Stimulated activated naive CD8-positive, alpha-beta T cell treated with anti-CD3 and anti-CD28 coated beads, Interleukin-15, Interleukin-2, amounts not matched to agents 100 U/mL and 50 U/mL, for 24 hours (primary cell): ENCODE measurements at places on chromosomes 13 and 19.

- no peak for DNase-seq
These were observed 91.8 kb downstream of the COL4A2 start for GRCh38 chr13:110398564-110399507.

GRCh38 chr13:40706439-40706838 lies 40.0 kb upstream of the FOXO1 start:
- no peak for DNase-seq

- no peak for DNase-seq
These were observed 50.3 kb downstream of the CCDC70 start for GRCh38 chr13:51912091-51912490.

DNA sequence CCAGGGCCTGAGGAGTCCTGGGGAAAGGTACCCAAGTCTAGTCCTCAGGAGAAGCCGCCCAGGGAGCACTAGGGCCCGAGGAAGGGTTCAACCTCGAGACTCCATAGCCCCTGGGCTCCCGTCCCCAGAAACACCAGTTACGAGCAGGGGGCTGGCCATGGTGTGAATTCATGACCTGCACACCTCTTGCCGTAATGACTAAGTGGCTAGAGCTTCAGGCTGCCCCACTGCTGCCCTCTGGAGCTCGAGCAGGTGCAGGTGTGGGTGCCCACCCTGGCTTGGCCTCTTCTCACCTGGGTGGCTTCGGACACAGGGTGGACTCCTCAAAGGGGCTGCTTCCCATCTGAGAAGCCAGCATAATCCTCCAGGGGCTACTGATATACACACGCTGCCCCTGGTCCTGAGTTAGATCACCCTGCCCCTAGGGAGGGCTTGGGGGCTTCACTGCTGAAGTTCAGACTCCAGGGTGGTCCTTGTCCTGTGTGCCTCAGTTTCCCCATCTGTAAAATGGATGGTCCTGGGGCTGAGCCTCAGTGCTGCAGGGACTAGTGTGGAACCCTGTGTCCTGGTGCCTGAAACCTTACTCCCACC lies 13.6 kb downstream of the SPC24 start:
- DNase-seq = no peak

GRCh38 chr13:78404846-78405360 lies 198.4 kb downstream of the POU4F1 start:
- no peak for DNase-seq

DNA sequence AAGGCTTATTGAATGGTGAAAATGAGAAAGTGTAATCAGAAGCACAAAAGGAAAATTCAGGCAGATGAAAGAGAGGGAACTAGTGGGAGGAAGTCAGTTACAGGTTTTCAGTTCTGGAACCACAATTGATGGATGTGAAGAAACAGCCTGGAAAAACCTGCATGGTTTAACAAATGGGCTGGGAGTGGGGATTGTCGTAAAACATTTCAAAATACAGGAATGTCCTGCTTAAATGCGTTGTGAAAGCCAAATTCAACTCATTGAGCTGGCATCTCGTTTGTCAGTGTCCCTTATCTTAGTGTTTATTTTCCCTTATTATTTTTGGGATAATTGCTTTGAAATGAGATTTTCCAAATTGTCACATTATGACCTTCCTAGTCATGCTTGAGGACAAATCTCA lies 106.5 kb upstream of the RFC3 start:
- no peak for DNase-seq

- peak; percentile 33 for DNase-seq
These were observed 1.7 kb upstream of the PCDH17 start for GRCh38 chr13:57629821-57630235.

DNA sequence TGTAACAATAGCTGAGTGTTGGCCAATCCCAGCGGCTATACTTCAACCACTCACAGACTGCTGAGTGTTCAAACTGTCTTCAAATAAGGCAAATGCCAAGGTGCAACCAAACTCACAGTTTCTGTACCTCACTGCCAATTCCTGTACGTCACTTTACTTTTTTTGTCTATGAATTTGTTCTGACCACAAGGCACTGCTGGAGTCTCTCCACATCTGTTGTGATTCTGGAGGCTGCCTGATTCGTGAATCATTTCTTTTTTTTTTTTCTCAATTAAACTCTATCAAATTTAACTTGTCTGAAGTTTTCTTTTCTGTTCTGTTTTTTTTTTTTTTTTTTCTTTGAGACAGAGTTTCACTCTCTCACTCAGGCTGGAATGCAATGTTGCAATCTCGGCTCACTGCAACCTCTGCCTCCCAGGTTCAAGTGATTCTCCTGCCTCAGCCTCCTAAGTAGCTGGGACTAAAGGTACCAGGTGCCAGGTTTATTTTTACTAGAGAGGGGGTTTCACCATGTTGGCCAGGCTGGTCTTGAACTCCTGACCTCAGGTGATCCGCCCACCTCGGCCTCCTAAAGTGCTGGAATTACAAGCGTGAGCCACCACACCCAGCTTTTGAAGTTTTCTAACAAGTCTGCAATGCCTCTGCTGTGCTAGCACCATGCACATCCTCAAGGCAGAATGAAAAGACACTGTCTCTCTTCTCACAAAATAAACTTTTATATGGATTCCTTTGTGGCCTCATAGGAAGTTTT lies 401.7 kb downstream of the IRS2 start:
- no peak for DNase-seq

DNA sequence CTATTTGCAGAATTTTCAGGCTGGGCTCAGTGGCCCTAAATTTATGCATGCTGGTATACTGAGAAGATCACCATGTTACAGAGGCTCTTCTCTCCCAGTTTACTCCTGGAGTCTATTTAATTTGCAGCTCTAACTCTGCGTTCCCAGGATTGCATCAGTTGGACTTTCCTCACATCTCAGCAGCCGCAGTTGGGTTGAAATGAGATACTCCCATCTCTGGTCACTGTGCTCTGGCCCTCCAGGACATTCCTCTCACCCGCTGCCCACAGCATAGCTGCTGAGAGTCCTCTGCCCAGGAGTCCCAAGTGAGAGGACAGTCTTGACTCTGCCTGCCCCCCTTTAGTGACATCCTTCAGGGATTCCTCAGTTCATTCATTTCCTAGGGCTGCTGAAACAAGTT lies 150.9 kb downstream of the LACC1 start:
- no peak for DNase-seq

- DNase-seq = no peak
These were observed 25.0 kb downstream of the ENOX1 start for GRCh38 chr13:43761616-43762315.

- no peak for DNase-seq
These were observed 53.8 kb downstream of the DACH1 start for GRCh38 chr13:71813187-71813586.

GRCh38 chr13:52371736-52372247 lies 34.2 kb downstream of the THSD1 start:
- no peak for DNase-seq

GRCh38 chr13:44685641-44686040 lies 109.5 kb upstream of the TSC22D1 start:
- no peak for DNase-seq

- peak; percentile 64 for DNase-seq
These were observed 2.8 kb downstream of the SEMA6B start for GRCh38 chr19:4556597-4557127.

GRCh38 chr13:107441279-107441678 lies 774.1 kb downstream of the LIG4 start:
- no peak for DNase-seq

DNA sequence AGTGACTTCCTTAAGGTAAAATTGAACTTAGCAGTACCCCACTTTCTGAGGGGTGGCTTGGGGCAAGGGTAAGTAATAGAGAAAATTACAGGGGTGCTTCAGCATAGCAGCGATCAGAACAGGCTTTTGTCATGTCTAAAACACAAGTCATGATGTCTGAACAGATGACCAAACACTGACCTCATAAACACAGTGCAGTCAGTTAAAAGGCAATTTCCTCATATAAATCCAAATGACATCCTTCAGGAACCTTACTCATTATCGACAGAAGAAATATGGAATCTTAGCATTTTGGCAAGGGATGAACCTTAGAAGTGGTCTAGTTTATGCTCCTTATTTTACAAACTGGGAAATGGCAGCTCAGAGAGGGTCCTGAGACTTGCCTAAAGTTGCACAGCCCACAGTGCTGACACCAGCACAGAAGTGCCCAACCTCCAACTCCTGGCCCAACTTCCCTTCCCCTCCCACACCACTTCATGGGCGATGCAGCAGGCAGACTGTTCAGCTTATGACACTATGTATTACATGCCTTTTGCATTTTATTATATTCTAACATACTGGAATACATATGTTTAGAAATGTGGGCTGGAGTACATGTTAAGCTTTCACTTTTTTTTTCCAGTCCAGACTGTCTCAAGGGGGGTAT lies 3.6 kb downstream of the GJA3 start:
- DNase-seq = no peak

DNA sequence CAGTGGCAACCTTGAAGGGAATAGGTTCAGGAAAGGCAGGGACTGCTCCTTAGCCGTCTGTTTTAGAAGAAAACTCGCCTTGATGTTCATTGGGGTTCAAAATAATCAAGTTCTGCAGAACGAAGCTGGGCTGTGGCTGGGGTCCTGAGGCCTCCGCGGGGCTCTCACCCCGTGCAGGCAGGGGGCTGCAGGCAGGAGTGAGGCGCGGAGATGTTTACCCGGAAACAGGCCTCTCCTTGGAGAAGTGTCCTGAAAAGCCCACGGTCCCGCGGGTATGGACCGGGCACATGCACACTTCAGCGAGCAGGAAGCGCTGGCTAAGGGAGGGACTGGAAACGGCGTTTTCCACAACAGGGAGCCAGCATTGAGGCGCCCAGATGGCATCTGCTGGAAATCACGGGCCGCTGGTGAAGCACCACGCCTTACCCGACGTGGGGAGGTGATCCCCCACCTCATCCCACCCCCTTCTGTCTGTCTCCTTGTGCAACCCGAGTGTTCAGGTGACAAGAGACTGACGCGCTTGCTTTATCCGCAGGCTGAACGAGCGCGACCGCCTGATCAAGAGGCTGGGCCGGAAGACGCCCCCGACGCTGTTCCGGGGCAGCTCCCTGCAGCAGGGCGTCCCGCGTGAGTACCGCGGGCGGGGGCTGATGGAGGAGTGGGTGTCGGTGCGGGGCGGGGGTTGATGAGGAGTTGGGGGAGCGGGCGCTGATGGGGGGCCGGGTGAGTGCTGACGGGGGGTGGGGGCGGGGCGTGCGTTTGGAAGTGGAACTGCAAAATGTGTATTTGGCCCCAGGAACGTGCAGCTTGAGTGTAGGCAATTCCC lies 39.6 kb downstream of the SHISA2 start:
- DNase-seq = peak; percentile 64

DNA sequence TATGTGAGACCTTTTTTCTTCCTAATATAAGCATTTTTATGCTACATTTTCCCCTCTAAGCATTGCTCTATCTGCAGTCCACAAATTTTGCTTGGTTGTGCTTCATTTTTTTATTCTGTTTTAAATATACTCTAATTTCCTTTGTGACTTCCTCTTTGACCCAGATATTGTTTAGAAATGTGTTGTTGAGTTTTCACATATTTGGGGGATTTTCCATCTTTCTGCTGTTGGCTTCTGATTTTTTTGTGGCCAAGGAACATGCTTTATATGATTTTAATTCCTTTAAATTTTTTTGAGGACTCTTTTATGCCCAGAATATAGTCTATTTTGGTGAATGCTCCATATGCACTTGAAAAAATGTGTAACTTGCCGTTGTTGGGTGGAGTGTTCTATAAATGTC lies 22.9 kb downstream of the UBAC2 start:
- no peak for DNase-seq

GRCh38 chr19:40282920-40283319 lies 2.2 kb downstream of the AKT2 start:
- DNase-seq = no peak

GRCh38 chr19:45122832-45123231 lies 29.9 kb downstream of the PPP1R37 start:
- DNase-seq = no peak

DNA sequence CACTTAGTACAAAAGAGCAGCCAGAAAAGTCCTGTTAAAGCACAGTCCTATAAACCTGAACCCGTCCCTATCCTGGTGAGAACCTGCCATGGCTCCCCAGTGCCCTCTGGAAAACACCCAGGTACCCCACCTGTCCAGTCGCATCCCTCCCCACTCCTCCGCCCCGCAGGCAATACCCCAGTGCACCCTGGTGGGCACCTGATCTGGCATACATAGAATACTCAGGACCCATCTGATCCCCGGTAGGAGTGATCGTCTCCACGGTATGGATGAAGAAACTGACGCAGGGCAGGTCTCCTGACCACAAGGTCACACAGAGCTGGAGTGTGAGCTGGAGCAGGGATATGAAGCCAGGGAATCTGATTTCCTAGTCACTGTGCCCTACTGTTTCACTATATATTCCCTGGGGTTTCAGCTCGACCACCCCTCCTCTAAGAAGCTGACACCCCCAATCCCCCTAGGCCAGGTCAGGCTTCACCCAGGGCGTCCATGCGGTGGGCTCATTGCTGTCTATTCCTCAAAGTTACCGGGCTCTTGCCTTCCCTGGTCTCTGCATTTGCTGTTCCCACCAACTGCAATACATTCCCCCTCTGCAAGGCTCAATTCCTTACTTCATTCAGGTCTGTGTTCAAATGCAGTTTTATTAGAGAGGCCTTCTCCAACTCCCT lies 12.6 kb downstream of the FBXO46 start:
- no peak for DNase-seq

DNA sequence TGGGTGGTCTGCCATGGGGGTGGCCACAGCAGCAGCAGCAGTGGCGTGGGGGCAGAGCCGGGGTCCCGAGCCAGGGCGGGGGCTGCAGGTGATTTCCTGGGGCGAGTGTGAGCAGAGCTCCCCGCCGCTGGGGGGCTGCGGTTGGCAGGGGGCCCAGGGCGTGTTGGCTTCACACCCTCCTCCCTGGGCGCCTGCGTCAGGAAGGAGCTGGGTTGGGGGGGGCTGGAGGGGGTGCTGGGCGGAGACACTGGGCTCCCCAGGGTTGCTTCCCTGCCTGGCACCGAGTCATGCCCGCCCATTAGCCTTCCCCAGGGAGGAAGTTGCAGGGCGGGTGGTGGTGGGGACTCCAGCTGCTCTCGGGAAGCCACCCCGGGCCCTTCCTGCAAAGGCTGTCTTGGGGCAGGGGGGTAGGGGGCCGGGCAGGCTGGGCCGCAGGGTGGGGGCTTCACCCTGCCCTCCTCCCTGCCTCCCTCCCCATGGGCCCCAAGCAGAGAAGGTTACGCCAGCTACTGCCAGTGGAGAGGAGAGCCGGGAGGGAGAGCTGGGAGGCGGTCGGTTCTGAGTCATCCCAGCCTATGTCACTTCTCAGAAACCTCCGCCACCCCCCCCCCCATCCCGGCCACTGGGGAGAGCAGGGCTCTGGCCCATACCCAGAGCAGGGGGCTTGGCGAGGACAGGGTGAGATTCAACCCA lies 4.6 kb downstream of the MIDN start:
- peak; percentile 89 for DNase-seq

DNA sequence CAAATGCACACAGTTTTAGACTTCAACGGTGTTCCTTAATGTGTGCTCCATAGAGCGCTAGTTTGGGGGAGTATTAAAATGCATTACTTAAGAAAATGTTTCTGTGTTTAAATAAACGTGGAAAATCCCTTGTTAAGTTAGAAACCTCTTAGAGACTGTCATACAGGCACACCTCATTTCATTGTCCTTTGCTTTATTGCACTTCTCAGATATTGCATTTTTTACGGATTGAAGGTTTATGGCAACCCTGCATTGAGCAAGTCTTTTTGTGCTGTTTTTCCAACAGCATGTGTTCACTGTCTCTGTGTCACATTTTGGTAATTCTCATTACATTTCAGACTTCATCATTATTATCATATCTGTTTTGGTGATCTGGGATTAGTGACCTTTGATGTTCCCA lies 244.0 kb downstream of the GGACT start:
- no peak for DNase-seq

GRCh38 chr13:53778937-53779336 lies 750.3 kb downstream of the OLFM4 start:
- no peak for DNase-seq
